Fibroblast of skin of abdomen (primary cell): ENCODE measurements at places on chromosomes 11 and 22.

DNA sequence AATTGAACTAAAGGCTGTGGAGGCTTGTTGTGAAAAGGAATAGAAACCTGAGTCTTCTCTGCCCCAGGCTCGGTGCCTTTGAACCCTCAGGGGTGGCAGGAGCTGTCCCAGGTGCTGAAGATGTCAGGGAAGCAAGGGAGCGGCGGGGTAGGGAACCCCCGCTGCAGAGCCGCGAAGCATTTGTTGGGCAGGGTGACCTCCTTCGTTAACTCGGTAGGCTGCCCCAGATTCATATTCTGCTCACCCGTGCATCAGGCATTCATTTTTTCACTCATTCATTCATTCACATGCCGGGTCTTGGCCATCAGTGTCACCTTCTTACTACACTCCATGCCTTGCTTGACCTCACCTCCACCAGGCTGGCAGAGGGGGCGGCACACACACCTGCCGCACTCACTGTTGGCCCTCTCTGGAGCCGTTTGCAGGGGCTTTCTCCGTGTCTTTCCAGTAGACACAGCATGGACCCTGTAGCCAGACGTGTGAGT, 618.9 kb downstream of the BRD1 start:
- no peak for DNase-seq

- peak; percentile 97 for DNase-seq
Observed at GRCh38 chr11:74672956-74673692, 58.1 kb downstream of the CHRDL2 start.

DNA sequence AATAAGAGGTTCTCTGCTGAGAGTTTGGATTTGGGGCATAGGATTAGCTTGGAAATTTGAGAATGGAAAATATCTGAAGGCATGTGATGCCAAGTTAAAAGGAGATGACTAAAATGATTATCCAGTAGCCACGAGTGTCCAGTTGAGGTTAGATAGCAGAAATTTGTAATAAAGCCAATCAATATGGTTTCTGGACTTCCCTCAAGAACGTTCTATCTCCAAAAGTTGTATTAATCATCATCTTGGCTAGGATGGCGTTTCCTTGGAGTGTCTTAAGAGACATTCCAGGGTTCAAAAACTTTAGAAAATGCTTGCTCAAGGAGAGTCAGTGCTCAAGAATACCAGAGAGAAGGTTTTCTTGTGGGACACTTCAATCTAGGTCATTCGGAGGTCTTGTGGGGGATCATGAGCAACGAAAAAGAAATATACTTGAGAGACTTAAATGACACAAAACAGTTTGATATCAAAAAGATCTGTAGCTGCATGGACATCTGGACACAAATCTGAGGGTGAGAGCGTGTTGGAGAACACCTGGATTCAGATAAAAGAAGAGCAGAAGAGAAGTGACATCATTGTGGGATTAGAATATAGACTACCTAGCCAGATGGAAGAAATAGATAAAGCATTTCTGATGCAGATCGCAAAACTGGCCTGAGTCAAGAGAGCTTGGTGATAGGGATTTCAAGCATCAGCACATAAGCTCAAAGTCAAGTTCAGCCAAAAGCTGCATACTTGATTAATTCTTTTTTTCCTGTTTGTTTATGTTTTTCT, 97.7 kb downstream of the ARFGAP2 start:
- DNase-seq = peak; percentile 34

GRCh38 chr11:2271077-2271326, 614 bp upstream of the ASCL2 start:
- no peak for DNase-seq

GRCh38 chr11:1130276-1131032, 27.3 kb upstream of the MUC5AC start:
- no peak for DNase-seq

GRCh38 chr11:125146232-125146631, 18.3 kb upstream of the PKNOX2 start:
- no peak for DNase-seq

- no peak for DNase-seq
Observed at GRCh38 chr11:79110796-79111195, 330.0 kb downstream of the TENM4 start.

DNA sequence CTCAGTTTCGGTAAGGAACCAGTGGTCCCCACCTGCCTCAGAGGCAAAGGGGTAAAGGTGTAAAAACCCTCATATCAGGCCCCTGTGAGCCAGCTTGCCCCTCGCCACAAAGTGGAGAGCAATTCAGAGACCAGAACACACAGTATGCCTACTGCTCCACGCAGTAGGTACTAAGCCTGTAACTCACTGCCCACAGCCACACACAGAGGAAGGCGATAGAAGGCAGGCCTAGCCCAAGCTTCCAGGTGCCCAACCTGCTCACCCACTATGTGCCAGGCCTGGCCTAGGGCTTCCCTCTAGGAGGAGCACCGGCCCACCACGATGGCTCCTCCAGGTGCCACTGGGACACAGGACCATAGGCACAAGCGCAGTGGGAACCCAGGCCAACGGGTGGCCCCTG, 63.1 kb upstream of the TCF20 start:
- no peak for DNase-seq

- peak; percentile 94 for DNase-seq
Observed at GRCh38 chr11:11813288-11813962, 28.3 kb upstream of the USP47 start.

- no peak for DNase-seq
Observed at GRCh38 chr22:49923445-49923844, 5.0 kb downstream of the CRELD2 start.

GRCh38 chr11:2929531-2929949, 320 bp upstream of the PHLDA2 start:
- peak; percentile 71 for DNase-seq

GRCh38 chr11:44849424-44849823, 101.3 kb downstream of the TP53I11 start:
- DNase-seq = no peak

DNA sequence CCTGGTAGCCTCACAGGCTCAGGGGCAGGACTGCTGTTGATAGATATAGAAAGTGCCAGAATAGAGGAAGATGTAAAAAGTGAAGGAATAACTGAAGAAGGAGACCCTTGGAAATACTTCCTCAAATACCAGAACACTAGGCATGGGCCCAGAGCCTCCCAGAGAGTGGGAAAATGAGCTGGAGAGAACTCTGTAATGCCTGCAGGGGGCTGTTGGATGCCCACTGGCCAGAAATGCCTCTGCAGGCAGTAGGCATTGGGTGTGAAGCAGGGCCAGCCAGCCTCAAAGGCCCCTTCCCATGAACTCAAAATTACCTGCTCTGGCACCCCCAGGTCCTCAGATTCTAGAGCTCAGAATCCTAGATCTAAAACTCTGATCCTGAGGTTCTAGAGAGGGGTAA, 15.1 kb downstream of the P2RY2 start:
- no peak for DNase-seq

DNA sequence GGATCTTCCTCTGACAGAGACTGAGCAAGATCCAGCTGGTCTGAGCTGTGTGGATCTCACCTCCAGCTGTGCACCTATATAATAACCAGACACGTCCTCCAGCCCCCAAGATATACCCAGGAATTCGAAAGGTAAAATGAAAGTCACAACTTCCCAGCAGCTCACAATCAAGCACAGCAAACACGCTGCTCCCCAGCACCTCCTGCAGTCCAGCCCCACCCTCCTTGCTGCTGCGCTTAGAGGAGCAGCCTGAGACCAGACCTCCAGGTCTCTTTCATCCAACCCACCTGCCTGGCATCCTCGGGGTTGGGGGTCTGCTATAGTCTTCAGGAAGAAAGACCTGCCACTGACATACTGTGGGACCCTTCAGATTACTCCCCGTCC, 3.0 kb upstream of the APOL4 start:
- DNase-seq = no peak

- peak; percentile 77 for DNase-seq
Observed at GRCh38 chr11:34653851-34654482, 33.1 kb downstream of the EHF start.

DNA sequence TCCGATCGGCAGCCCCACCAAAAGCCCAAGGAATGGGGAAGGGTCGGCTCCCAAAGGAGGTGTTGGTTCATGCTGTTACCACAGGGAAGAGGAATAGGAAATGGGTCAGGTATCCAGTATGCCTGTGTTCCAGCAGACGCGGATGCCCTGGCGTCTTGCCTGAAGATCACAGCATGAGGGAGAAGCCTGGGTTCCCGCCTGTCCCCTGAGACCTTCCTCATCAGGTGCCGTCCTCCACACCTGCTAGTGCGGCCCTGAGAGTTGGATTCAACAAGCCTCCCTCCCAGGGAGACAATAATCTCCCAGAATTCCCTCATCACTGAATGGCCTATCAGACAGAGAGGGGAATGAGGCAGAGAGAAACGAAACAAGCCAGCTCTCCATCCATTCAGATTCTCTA, 92.2 kb downstream of the SPATA19 start:
- no peak for DNase-seq

GRCh38 chr11:4916581-4916980, 2.6 kb downstream of the OR51G2 start:
- no peak for DNase-seq

DNA sequence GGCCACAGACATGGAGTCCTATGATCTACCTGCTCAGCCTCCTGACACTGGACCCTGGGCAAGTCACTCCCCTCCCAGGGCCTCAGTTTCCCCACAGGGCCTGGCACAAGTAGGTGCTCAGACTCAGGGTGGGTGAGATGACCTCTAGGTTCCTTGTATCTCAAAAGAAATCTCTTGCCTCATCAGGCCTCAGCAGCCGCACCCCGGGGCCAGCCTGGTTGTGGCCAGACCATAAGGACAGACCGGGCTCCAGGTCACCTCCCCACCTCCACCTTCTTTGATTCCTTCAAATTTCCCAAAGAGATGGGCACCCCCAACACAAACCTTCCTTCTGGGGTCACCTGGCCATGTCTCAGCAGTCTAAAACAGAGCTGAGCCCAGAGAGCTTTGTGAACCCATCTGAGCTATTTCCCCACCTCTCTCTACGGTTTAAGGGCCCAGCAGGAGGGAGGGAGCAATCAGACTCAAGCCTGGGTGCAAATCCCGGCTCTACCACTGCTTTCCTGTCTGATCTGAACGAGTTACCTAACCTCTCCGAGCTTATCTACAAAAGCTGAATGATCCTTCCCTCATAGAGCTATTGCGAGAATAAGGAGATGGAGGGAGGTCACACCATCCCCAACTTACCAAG, 2.5 kb upstream of the APOL4 start:
- no peak for DNase-seq

GRCh38 chr22:30372915-30373314, 14.3 kb downstream of the RNF215 start:
- no peak for DNase-seq
